Tibial nerve (tissue), 4 donors: ENCODE measurements at places on chromosomes 16 and 17. TPM values are rescaled to one million over a fixed set of nuclear protein-coding genes. Genes with fewer than 3 reads are reported as not detected.

DNA sequence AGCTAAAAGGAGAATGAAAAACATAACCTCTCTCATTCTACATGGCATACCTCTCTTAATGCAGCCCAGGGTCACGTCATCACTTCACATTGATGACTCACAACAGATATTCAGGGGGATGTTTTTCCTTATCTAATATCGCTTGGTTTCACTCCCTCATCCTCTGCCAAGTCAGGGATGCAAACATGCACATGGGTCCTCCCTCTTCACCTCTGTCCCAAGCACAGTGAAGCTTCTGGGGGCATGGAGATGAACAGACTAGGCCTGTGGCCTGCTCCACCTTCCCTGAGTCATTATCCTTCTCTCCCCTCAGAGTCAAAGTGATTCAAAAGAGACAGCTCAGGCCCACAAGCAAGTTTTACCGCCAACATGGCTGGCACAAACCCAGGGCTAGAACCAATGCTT, 2.3 kb upstream of the MT2A start:
- DNase-seq, result no peak

DNA sequence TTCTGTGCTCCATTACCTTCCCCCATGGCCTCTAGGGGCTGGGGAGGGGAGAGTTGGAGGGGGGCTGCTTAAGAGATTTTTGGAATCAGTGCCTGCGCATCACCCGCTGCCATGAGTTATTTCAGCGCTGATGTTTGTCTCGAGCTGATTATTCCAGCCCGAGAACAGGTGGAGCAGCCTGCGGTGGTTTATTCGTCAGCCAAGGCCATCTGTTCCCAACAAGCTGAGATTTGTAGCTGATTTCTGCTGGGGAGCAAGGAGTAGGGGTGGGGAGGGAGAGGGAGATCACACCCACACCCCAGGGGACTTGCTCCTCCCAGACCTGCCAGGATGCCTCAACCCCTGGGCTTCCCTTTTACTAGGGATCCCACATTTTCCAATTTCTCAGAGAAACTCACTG, 23.1 kb downstream of the PIPOX start:
- no peak for DNase-seq

DNA sequence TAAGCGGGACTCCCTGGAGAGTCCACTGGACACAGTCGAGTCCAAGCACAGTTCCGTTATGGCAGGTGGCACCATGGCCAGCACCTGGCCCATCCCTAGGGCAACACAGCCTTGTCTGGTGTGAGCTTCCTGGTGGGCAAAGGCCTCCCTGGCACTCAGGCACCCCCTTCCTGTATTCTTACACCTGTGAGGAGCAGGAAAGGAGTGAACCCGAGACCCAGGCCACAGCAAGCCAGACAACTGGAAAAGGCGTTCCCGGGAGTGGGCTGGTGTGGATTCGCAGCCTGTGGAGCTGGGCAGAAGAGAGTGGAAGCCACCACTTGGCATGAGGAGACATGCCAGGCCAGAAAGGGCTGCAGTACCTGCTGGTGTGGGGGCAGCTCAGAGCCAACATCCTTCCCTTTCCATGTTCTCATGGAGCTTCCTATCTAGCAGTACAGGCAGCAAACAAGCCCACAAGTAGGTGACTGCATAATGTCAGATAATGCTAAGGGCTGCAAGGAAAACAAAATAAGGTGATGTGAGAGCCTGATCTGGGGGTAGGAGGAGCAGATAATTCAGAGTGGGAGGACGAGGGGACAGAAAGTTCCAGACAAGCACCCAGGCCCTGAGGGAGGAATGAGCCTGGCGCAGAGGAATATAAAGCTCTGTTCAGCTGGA, 87.0 kb downstream of the GNAO1 start:
- DNase-seq, result no peak

GRCh38 chr17:1744551-1745512, 2.2 kb downstream of the SERPINF2 start:
- no peak for DNase-seq

- no peak for DNase-seq
These were observed 51.5 kb downstream of the GTF3C1 start for GRCh38 chr16:27498031-27498825.

The KPNB1 gene
- total RNA-seq, result 164 TPM
